ENCODE measurements at places on chromosomes 6 and 20. TPM values are rescaled to one million over a fixed set of nuclear protein-coding genes. Genes with fewer than 3 reads are reported as not detected.

Gene SNAP25
- 2.1 TPM for total RNA-seq

Gene RSPH9
- 1.2 TPM for total RNA-seq

Gene RNF8
- total RNA-seq: 20.1 TPM

Gene DAAM2
- total RNA-seq: 11.2 TPM
